ENCODE measurements at places on chromosomes 3 and 15.
A peak's percentile ranks its signal among the peaks of the same experiment; 100 is the strongest.

DNA sequence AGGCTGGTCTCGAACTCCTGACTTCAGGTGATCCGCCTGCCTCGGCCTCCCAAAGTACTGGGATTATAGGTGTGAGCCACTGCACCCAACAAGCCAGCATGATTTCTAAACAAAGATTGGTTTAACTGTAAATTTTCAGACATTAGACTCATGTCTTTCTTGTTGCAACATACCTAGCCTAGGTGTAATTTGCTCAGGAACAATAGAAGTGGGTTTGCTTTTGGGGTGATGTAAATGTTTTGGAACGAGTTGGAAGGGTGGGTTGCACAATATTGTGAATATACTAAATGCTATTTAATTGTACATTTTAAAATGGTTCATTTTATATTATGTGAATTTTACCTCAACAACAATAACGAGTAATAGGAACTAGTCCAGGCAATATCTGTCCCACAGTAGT, 7.1 kb downstream of the CCR4 start:
- DNase-seq = no peak

DNA sequence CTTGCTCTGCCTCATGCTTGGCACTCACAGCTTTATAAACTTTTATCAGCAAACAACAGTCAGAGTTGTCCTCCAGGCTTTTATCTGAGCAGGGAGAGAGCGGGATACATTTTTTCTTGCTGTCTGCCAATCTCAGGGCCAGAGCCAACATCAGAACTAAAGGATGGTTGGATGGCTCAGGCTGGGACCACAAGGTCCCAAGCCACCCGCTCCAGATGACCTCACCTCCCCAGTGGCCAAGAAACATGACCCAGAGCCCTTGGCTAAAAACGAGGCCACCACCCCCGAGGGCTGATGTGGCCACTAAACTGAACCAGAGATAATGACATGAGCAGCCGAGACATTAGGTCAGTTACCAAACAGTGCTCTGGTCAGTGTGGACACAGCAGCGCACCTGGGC, 18.8 kb upstream of the SPATA12 start:
- DNase-seq = no peak

DNA sequence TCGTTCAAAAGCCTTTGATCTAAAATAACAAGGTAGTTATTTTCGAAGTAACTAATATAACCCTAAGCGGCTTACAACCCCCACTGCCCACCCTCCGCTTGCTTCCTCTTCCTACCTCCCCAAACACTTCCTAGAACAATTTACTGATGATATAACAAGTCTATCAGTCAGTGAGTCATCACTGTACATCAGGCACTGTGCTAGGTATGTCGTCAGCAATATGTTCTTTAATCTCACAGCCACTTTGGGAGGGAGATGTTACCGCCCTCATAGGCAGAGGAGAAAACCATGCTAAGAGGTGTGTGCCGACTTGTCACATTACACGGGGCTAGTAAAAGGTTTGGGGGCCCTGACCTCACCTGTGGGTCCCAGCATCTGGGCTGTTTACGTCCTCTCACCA, 381.8 kb downstream of the EPHB1 start:
- DNase-seq = no peak

GRCh38 chr3:1477669-1478068, 384.8 kb downstream of the CNTN6 start:
- no peak for DNase-seq

- DNase-seq = no peak
These were observed 201.7 kb upstream of the PFN2 start for GRCh38 chr3:150172356-150172755.

GRCh38 chr3:152071924-152072323, 196.8 kb upstream of the MBNL1 start:
- DNase-seq = peak; percentile 66

- DNase-seq = no peak
These were observed 3.3 kb downstream of the WNT7A start for GRCh38 chr3:13876451-13877100.

Measured in osteoblast (primary cell).